ENCODE measurements at places on chromosomes 2 and 18.
A peak's percentile ranks its signal among the peaks of the same experiment; 100 is the strongest.

DNA sequence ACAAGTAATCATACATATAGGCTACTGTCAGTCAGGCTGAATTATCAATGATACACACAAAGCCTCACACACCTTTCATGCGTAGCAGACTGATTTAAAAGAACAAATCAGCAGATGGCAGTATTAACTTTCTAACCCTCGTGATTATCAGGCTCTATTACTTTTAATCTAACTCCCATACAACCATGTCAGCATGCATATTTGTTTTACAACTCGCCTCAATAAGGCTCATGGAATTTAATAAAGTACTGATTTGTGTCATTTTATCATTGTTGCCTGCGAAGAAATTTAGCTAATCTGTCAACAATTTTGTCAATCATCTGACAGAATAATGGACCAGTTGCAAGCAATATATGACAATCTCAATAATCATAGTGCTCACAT, 82.8 kb downstream of the SLC25A12 start:
- peak; percentile 16 for DNase-seq

- DNase-seq: no peak
Observed at GRCh38 chr2:77604953-77605929, 83.1 kb upstream of the LRRTM4 start.

DNA sequence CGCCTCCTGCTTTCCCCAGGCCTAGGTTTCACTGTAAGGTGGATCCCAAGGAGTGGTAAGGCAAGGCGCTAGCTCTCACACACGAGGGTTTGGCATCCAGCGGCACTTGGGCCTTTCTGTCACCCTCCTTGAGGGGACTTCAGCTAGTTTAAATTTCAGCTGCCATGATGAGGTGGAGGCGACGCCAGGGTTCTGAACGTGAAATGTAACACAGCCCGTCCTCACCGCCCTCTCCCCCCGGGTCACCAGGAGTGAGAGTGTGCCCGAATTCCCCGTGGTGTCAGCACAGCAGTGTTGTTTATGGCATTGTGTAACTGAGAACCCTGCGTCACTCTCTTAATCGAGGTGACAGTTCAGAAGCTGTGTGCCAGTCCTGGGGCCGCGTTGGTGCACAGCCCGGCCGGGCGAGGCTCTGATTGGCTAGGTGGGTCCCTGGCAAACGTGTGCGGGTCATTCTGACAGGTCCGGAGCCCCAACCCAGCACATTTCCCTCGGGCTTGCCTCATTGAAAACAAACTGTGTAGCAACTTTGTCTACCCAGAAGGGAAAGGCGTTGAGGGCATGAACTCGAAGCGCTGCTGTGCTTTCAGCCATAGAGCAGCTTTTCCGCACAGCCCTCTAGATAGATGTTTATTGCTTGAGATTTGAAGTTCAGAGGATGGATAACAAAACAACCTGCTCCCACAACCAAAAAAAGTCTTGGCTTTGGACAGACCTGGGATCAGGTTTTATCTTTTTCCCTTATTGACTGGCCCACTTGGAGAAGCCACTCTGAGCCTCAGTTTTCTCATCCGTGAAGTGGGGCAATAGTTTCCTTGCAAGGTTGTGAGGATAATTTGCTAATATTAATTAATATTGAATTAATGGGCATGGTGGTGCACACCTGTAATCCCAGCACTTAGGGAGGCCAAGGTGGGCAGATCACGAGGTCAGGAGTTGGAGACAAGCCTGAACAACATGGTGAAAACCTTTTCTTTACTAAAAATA, 4.9 kb downstream of the CIDEA start:
- no peak for DNase-seq

GRCh38 chr2:104200533-104201168, 653.3 kb upstream of the POU3F3 start:
- DNase-seq: no peak

- DNase-seq: no peak
Observed at GRCh38 chr18:10293966-10294365, 160.5 kb upstream of the APCDD1 start.

All from activated CD4-positive, alpha-beta T cell treated with anti-CD3 and anti-CD28 coated beads, Interleukin-2, Interleukin-6, amounts not matched to agents 100 ng/mL and 50 ng/mL, durations not matched to agents 16 hours and 8 hours (primary cell).